Stimulated activated CD4-positive, alpha-beta T cell treated with anti-CD3 and anti-CD28 coated beads, Interleukin-4, amount 100 ng/mL, for 48 hours (primary cell): ENCODE measurements at places on chromosomes 5 and 9.

- DNase-seq, result no peak
These were observed 141.1 kb downstream of the ESM1 start for GRCh38 chr5:54844266-54844665.

DNA sequence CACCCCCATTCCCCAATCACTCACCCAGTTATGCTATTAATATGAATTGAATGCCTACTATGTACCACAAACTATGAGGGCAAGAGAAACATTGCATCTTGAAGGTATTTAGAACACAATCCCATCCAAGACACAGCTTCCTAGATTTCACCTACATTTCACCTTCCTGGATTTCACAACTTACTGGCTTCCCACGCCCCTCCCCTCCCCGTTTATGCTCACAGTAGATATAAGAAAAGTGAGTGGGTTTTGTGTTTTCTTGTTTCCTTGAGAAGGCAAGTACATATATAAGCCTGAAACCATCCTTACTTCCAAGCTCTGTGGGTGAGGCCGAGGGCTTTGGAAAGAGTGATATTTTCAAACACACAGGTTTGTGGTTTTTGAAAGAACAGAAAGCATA is 465.0 kb downstream of the BNC2 start:
- DNase-seq, result no peak

DNA sequence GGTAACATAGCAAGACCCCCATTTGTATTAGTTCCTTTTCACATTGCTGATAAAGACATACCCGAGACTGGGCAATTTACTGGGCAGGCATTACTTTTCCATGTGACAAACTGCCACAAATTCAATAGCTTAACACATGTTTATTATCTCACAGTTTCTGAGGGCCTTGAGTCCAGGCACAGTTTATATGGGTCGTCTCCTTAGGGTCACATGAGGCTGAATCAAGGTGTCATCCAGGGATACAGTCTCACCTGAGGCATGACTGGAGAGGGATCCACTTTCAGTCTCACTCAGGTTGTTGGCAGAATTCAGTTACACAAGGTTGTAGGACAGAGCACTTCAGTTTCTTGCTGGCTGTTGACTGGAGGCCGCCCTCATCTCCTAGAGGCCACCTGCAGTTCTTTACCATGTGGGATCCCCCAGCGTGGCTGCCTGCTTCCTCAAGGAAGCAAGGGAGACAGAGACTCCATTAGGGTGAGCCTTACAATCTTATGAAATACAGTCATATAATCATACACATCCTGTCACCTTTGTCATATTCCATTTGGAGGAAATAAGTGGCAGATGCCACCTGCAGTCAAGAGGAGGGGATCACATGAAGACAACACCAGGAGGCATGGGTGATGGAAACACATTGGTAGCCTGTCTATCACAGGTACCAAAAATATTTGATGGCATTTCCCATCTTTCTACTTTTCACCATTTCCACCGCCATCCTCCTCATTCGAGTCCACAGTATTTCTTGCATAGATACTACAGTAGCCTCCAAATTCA is 15.1 kb upstream of the ERAP1 start:
- DNase-seq, result no peak

GRCh38 chr5:143065996-143066522 is 295.9 kb downstream of the ARHGAP26 start:
- no peak for DNase-seq

- no peak for DNase-seq
These were observed 31.9 kb upstream of the STING1 start for GRCh38 chr5:139514486-139514856.
